ENCODE measurements at places on chromosomes 2 and 18.

- no peak for DNase-seq
Observed at GRCh38 chr18:2590303-2590702, 18.9 kb downstream of the NDC80 start.

DNA sequence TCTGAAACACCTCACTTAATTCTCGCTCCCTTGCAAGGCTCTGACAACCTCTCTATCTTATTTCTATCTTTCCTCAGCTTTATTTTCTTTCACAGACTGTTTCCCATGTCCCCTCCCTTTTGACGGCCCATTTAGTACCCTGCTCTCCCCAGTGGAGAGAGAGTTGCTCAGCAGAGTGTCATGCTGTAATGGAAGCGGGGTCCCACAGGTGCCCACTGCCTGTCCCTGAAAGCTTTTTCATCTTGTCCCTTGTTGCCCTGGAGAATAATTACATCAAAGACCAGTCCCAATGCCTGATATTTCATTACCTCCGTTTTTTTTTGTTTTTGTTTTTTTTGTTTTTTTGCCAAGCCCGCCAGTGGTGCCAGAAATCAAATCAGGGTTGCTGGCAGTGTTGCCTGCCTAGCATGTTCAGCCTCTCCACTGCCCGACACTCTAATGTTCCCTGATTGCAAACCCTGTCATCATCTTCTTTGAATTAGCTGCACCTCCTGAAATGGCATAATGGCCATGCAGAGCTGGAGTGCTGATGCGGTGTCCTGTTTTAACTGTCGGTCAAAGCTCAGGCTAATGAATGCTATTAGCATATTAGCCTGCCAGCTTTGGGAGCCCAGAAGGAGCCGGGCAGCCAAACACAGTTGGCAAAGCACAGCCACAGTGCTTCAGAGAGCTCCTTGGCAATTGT lies 71.2 kb upstream of the CAVIN2 start:
- no peak for DNase-seq

GRCh38 chr2:169446452-169446851 lies 32.8 kb upstream of the BBS5 start:
- no peak for DNase-seq

GRCh38 chr18:36314754-36315153 lies 17.2 kb downstream of the FHOD3 start:
- no peak for DNase-seq

GRCh38 chr2:7905756-7906155 lies 776.1 kb upstream of the ID2 start:
- no peak for DNase-seq

- DNase-seq = no peak
Observed at GRCh38 chr2:120711694-120712093, 24.0 kb upstream of the GLI2 start.

GRCh38 chr18:75284566-75284965 lies 74.0 kb downstream of the TSHZ1 start:
- no peak for DNase-seq

DNA sequence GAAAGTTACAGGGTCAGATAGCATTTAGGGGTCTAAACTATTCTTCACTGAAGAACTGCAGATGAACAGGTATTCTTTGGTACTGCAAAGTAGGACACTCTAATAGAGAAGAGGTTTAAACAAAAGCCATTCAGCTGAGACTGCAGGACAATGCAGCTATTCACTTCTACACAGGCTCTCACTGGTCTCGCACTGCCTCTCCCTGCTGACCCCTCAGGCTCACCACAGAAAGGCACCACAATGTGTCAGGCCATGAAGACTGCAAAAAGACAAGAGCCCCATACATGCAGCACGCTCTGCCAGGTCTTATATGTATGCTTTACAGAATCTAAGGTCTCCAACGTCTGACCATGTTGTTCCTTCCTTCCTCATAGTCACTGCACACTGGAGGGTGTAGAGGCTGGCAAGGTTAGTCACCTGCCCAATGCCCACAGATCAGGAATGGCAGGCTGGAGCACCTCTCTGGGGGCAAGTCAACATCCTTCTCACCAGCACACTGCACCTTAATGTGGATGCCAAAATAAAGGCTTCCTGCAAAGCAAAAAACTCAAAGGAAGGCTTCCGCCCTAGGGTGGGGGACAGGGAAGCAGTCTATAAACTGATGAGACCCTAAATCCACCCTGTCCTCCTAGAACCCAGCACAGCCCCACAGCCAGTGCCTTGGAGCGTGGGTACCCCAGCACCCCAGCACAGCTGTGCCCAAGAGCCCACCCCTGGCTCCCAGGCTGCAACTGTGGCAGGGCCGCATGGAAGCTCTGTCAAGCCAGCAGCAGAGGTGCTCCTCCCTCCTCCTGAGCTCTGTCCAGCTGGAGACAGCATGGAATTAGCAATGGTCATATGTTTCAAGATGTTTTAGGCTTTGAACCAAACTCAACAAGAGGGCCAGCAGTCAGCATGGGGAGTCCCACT lies 10.7 kb upstream of the RNU4ATAC start:
- no peak for DNase-seq

GRCh38 chr2:27494284-27494943 lies 586 bp downstream of the FNDC4 start:
- no peak for DNase-seq

- no peak for DNase-seq
Observed at GRCh38 chr18:73232933-73233332, 365.1 kb upstream of the NETO1 start.

- DNase-seq = no peak
Observed at GRCh38 chr2:64932371-64933216, 56.6 kb upstream of the SLC1A4 start.

DNA sequence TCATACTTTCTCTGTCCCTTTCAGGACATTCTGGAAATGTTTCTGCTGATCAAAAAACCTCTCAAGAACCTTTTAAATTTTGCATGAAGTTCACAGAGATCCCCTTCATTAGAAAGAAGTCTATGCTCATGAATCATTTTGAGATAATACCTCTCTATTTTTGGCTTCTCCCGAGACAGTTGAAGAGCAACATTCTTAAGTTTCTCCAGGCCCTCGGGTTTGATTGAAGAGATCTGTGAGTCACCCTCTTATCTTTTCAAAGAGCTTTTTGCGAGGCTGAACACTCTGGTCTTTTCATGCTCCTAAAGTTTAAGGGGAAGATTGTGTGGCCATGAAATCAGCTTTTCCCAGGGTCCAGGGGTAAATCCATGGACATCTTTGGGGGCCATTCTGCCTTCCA lies 354.2 kb downstream of the FBXO15 start:
- DNase-seq = no peak

DNA sequence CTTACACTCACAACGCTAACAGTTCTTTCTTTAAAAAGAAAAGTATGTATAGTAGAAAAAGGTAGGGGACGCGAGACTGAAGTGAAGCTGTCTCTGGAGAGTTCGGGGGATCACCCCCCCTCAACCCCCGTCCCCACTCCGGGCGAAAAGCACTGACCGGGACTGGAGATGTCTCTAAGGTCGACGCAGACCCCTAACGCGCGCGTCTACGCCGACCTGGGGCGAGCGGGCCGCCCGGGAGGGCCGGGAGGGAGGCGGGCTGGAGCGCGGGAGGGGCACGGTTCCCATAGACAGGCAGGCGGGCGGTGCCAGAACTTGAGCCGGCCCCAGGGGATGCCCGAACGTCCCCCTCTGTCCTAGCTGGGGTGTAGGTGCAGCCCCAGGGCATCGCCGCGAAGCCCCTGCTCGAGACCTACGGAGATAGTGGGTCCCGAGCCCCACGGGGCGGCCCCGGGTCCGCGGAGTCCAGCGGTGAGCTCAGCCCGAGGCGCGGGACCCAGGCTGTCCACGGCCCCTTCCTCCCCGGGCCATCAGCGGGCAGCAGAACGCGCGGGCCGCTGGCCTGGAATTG lies 82.2 kb downstream of the CHRNA1 start:
- peak; percentile 27 for DNase-seq

- DNase-seq = no peak
Observed at GRCh38 chr2:222404151-222404905, 20.0 kb upstream of the SGPP2 start.

DNA sequence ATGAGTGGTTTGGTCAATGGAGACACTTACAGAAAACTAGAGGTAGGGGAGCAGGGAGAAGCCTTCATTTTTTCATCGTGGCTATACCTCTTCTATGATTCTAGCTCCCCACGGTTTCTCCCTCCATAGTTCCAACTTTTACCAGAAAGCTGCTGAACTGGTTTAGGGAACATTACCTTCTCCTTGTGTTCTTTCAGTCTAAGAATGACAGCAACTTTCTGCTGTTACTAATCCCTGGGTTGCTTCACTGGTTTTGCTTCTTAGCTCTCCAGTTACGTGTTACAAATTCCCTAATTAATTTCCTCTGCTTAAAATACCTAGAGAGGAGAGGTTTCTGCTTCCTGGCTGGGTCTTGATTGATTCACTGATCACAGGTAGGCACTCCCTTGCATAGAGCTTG lies 499.9 kb downstream of the SLC4A3 start:
- no peak for DNase-seq

- no peak for DNase-seq
Observed at GRCh38 chr2:73232403-73233153, 461 bp downstream of the PRADC1 start.

- no peak for DNase-seq
Observed at GRCh38 chr18:13431886-13432285, 213.3 kb downstream of the LDLRAD4 start.

- DNase-seq = no peak
Observed at GRCh38 chr18:38602341-38602740, 1036.7 kb upstream of the CELF4 start.

DNA sequence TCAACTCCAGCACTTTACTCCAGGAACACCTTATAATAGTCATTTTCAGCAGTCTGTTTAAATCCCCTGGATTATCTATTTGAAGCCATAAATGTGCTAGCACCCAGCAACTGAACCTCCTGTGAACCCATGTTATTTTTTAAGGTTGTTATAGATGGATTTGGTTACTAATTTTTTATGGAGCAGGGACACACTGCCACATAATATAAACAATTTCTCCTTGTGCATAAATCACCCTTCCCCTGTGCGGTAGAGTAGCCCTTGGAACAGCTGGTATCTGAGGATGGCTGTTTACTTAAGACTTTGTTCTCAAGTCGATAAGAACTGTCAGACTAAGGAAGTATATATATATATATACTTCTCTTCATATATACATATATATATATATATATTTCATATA lies 367.4 kb downstream of the EPHA4 start:
- no peak for DNase-seq

- DNase-seq = no peak
Observed at GRCh38 chr18:39274535-39274934, 1708.9 kb upstream of the CELF4 start.

GRCh38 chr18:13422541-13423147 lies 204.1 kb downstream of the LDLRAD4 start:
- no peak for DNase-seq

GRCh38 chr2:85106489-85107180 lies 26.6 kb upstream of the TCF7L1 start:
- no peak for DNase-seq

DNA sequence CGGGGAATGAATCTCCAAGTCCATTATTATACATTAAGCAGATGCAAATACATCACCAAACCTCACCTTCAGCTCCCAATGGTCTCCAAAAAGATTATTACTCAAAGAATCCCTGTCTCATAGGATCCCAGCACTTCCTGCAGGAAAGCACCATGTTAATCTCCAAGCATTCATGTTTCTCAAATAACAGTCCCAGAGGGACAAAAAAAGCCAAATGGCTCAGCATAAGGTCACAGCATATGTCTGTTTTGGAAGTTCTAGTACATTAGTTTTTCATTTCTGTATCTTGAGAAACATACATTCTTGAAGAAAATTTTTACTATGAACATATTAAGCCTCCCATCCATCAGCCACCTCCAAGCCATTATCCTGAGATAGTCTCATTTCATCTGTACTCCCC lies 103.3 kb downstream of the METTL4 start:
- no peak for DNase-seq

DNA sequence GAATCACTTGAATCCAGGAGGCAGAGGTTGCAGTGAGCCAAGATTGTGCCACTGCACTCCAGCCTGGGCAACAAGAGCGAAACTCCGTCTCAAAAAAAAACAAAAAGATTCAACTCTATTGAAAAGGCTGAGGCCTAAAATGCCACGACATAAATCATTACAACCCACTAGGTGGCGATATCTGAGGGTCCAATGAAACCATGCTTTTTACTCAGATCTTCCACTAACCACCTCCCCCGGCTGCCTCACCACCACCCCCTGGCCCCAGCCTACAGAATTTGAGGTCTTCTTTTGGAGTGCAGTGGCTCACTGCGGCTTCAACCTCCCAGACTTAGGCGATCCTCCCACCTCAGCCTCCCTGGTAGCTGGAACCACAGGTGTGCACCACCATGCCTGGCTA lies 57.5 kb downstream of the AP1S3 start:
- no peak for DNase-seq

GRCh38 chr2:196610796-196611195 lies 28.7 kb upstream of the CCDC150 start:
- no peak for DNase-seq

DNA sequence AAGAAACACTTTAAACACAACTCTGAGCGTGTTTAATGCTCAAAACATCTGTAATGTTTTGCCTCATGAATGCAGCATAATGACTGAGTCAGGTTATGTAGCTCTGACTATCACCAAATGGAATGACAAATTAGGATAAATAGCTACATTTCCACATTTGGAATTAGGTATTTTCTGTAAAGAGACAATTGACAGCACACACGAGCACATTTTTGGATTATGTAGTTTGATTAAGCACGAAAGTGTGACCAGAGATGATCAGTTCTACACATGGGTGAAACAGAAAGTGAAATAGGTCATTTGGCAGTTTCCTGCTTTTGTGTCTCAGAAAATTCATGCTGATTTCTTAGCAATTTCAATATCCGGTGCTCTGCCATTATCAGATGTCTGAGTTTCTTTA lies 29.0 kb downstream of the LPIN1 start:
- no peak for DNase-seq

- no peak for DNase-seq
Observed at GRCh38 chr2:240429872-240430491, 5.5 kb upstream of the GPC1 start.

DNA sequence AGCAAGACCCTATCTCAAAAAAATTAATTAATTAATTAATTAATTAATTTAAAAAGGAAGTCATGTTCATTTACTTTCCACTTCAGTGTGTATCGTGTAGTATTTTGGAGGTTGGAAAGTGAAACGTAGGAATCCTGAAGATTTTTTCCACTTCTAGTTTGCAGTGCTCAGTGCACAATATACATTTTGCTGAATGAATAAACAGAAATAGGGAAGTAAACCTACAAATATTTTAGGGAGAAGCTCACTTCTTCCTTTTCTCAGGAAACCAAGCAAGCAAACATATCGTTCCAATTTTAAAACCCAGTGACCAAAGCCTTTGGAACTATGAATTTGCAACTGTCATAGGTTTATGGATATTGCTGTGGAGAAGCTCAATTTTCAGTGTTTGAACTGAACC lies 27.8 kb downstream of the SLC14A1 start:
- no peak for DNase-seq

All from activated CD8-positive, alpha-beta memory T cell treated with anti-CD3 and anti-CD28 coated beads for 1 hour (primary cell).